ENCODE measurements at places on chromosomes 3 and 15. TPM values are rescaled to one million over a fixed set of nuclear protein-coding genes. Genes with fewer than 3 reads are reported as not detected.

The SST gene
- total RNA-seq = not detected

The TRH gene
- not detected for total RNA-seq

DNA sequence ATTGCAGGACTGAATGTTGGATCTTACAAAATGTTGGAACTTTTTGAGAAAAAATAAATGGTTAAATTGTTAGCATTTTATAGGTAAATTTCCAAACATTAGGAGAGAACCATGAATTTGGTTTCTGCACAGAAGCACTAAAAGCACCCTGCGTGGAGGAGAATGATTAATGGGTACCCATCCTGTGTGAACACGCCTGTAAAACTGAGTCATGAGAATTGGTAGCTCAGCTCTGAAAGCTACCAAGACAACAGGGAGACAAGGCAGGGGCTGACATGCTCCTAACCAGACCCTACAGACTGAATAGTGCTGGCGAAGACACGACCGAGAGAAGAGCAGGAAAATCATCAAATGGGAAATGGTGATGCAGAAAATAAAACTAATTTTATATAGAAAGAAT lies 32.4 kb upstream of the MTMR10 start:
- DNase-seq = no peak

DNA sequence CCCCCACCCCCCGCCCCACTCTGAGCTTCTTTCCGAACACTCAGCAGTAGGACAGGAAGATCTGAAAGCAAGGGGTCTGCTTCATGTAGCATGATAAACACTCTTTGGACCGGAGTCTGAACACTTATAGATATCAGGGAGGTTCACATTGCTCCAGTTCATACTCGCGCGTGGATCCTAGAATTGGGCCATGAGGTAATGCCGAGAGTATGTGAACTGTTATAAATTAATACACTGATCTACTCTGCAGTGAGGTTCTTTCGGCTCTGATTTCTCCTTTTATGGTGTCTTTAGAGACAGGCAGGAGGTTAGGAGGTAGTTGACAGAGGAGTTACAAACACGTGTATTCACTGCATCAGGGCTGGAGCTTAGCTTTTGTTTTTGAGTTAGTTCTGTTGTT lies 223.0 kb downstream of the THSD4 start:
- no peak for DNase-seq

Measured in HT1080 (cell line).